Hindlimb muscle (tissue), 1 donor: ENCODE measurements at places on chromosomes 3 and 15. TPM values are rescaled to one million over a fixed set of nuclear protein-coding genes. Genes with fewer than 3 reads are reported as not detected.

- no peak for DNase-seq
These were observed 2.8 kb upstream of the THSD4 start for GRCh38 chr15:71112429-71112828.

FILIP1L gene
- polyA plus RNA-seq: 42.3 TPM

SAXO2 gene
- 2.6 TPM for polyA plus RNA-seq

DNA sequence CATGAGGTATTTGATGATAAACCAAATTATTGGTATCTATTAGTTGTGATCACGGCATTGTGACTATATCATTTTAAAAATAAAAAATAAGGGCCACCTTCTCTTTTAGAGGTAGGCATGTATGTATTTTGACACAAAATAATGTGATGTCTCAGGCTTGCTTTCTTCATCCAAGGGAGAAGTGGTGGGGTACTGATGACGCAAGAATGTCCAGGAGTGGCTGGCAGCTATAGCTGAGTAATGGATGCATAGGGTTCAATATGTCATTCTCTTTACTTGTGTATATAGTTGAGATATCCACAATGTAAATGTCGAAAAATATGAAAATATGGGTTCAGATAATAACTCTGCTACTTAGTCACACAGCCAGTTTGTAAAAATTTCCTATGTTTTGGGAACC lies 46.8 kb upstream of the NSMCE3 start:
- no peak for DNase-seq

HGD gene
- 0.37 TPM for polyA plus RNA-seq

DNA sequence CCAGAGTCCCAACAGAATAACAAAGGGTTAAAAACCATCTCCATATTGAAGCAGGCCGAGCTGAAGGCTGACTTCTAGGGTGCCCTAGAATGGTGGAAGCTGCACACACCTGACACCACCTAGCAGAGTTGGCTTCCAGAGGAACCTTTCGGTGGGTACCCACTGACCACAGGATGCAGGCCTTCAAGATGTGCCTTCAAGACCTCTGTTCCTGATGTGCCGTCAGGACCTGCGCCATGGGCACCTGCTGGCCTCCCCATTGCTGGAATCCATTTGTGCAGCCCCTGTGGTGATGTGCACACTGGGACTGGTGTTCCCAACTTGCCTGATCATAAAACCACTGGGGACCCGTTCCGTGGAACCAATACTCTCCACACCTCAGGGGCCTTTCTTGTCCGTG lies 35.7 kb upstream of the RPL32 start:
- DNase-seq: no peak

LAMB2 gene
- polyA plus RNA-seq: 325 TPM

SCAMP5 gene
- 3.9 TPM for polyA plus RNA-seq

RHOV gene
- polyA plus RNA-seq: 0.30 TPM

- no peak for DNase-seq
These were observed 196.4 kb downstream of the RORA start for GRCh38 chr15:61032600-61033286.

DNA sequence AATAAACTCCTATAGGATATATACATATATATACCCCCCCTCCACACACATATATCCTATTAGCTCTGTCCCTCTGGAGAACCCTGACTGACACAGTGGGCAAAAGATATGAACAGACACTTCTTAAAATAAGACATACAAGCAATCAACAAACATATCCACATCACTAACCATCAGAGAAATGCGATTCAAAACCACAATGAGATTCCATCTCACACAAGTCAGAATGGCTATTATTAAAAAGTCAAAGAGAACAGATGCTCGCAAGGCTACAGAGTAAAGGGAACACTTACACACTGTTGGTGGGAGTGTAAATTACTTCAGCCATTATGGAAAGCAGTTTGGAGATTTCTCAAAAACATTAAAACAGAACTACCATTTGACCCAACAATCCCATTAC lies 46.2 kb upstream of the ARHGEF26 start:
- no peak for DNase-seq

GRCh38 chr3:140505213-140505612 lies 172.7 kb upstream of the TRIM42 start:
- no peak for DNase-seq

CSTA gene
- polyA plus RNA-seq: 0.80 TPM

SSR3 gene
- polyA plus RNA-seq: 75.6 TPM

DNA sequence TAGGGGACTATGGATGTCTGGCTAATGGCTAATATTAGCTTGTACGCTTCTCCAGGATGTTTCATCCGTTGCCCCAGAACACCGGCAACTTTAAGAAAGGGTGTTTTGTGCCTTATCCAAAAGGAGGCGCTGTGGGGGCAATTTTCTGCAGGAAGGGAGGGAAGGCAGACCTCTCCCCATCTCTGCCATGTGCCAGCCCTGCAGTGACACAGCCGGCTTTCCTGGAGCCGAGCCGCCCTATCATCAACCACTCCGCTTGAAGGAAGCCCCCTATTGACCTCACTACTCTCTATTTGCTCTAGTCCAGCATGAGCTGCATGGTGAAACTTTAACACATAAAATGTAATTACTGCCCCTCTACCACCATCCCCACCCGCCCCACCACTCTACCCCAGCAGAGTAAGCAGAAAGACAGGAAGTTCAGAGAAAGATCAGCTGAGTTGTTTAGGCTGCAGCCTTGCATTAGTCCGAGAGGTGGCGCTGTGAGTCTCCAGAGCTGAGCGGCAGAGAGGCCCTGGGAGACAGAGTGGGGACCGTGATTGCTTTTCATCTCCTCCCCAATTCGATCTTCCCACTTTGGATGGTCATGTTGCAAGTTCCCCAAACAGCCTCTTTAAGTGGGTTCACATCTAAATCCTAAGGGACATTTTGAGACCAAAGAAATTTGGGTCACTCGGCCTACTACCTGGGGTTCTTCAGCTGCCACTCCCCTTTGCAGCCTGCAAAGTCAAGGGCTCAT lies 24.5 kb upstream of the RAD18 start:
- peak; percentile 77 for DNase-seq

ARID3B gene
- polyA plus RNA-seq: 5.6 TPM

DNA sequence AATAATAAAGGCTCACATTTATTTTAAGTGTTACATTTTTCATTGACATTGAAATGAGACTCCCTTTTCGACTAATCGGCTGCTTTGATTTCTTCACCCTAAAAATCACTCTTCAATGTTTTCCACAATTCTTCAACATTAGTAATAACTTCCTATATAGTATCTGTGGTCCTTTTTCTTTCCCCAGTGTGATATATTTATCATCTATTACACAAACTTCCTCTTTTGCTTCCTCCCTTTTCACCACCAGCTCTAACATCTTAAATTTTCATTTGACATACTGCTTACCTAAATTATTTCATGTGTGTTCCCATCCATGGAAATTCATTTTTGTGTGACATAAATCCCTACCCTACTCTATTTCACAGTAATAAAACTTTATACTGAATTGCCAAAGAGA lies 244.4 kb downstream of the TIGIT start:
- no peak for DNase-seq

GRCh38 chr3:97691354-97691753 lies 73.2 kb upstream of the ARL6 start:
- DNase-seq: no peak

IL17RE gene
- 3.1 TPM for polyA plus RNA-seq

DNA sequence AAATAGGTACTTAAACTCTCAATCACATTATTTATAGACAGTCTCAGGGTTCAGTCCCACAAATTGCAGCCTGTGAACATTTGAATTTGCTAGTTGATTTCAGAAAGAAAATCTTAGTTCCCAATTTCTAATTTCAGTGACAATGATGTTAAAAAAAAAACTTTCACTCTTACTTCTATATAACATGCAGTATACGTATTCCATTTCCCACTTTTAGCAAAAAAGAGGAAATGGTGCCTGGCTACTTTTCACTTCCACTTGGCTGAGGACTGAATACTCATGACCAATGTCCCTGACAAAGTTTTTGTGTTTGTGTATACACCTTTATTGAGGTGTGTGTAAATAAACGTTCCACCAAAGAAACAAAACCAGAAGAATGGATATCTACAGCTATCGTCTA lies 32.1 kb upstream of the XCR1 start:
- DNase-seq: no peak

DNA sequence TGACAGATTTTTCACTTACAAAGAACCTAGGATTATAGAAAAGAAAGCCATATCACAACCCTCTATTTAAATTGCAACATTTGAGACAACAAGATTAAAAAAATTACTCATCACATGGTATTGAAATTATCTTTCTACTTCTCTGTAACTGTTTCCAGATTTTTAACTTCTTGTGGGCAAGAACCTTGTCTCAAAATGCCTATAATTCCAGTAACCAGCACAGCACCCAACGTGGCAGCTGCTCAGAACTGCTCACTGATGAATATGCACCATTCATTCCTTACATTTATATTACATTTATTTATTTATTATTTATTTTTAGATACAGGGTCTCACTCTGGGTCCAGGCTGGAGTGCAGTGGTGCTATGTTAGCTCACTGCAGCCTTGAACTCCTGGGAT lies 216.1 kb downstream of the THRB start:
- DNase-seq: no peak
